ENCODE measurements at places on chromosomes 6 and 20.
A peak's percentile ranks its signal among the peaks of the same experiment; 100 is the strongest.

GRCh38 chr6:79808921-79809320 lies 138.4 kb downstream of the ELOVL4 start:
- DNase-seq: no peak

- no peak for DNase-seq
Observed at GRCh38 chr6:43171707-43172103, 636 bp downstream of the SRF start.

- DNase-seq: no peak
Observed at GRCh38 chr6:5250911-5251310, 9.8 kb downstream of the LYRM4 start.

DNA sequence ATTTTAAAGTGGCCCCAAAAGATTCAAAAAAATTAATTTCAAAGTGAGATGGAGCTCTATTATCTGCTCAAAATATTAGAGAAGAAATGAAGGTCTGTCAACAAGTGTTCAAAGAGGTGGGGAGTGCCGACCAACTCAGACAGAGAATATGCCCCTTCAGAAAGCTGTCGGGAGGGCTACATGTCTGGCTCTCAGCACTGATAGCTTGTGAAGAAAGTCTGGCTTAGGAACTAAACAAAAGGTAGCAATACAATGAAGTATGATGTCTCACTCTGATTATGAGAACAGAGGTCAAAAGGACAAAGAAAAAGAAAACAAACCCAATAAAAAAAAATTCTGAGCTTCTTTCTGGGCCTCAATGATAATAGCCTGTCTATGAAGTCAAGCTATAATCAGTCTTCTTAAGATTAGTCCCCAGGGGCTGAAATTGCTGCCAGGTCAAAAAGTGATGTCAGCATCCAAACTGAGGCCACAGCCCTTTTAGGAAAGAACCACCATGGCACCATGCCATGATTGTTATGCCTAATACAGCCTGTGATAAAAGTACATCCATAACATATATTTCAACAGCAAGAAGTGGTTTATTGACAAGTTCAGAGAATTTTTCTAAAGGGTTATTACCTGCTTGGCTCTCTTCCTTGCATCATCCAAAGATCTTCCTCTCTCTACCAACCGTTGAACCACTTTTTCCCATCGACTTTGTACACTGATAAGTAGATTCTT lies 150.9 kb downstream of the DST start:
- DNase-seq: no peak

GRCh38 chr6:70797625-70798024 lies 129.9 kb downstream of the SMAP1 start:
- DNase-seq: no peak

DNA sequence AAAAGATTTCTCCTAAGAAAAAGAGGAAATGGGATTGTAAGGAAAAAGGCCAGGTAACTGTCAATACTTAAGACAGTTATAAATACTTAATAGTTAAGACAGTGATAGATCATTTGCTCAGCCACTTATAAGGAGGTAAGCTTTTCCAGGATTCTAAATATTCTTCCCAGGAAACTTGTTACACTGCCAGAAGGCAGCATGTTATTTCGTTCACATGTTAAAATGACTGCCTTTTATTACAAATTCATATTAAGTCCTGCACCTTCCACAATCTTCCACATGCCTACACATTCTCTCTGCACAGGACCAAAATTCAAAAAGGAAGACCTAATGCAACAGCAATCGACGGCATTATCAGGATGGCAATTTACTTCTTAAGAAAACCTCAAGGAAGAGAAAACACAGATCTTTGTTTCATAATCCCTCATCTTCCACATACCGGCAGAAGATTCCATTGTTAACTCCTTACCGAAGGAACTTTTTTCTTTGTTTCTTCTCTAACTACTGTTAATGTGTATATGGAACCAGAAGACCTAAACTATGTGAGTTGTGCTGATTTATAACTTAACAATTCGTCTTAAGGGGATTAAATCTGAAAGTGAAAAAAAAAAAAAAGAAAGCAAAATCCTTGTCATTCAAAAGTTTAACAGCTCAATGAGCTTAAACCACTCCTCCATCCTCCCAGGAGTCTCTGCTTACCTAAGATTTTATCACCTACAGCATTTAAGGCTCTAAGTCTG lies 799 bp downstream of the TAAR2 start:
- no peak for DNase-seq

GRCh38 chr20:47720636-47721427 lies 64.4 kb downstream of the SULF2 start:
- peak; percentile 73 for DNase-seq

GRCh38 chr6:159434410-159434809 lies 258.6 kb downstream of the SOD2 start:
- no peak for DNase-seq

DNA sequence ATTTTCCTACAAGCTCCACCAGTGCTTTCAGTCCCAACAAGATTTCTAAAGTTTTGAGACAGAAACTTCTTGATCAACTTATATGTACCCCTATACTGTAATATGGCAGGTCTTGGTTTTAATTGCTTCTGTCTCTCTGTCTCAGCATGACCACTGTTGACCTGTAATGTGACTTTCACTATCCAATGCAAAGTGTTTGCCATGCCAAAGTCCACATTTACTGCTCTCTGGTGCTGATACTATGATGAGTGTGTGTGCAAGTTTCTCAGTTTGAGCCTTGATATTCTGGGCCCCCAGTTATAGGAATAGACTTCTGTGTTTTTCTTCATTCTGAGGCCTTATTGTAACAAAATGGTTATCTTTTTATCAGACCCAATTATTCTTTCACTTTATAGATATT lies 45.8 kb downstream of the OR2J2 start:
- DNase-seq: no peak

DNA sequence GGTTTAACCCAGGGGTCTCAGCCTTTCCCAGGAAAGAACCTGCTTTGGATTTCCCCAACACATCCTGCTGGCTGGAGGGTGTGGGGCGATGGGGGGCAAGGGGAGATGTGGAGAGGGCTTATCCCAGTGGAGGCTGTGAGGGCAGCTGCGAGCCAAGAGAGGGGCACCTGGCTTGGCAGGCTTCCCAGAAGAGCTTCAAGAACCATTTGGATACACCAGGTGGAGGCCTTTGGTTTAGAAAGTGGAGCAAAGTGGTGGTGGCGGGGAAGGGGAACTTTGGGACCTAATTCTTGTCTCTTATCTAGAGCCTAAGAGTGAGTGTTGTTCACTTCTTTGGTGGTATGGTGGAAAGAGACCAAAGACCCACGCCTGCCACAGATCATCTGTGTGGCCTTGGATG lies 12.4 kb downstream of the CD40 start:
- DNase-seq: no peak

DNA sequence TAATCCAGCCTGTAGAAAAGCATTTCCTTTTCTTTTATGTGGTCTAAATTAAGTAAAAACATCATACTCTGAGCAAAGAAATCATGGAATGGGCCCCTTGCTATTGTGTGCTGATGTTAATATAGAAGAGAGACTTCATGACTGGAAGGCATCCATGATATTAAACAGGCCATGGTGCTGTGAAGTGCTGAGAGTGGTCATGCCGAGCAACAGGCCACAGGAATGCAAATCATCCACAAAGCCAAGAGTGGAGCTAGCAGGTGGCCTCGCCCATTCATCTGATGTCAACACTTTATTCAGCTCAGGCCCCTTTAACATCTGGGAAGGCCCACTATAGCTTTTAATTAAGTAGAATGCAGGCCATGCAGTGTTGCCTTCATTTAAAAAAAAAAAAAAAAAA lies 115.2 kb upstream of the HMGCLL1 start:
- no peak for DNase-seq

DNA sequence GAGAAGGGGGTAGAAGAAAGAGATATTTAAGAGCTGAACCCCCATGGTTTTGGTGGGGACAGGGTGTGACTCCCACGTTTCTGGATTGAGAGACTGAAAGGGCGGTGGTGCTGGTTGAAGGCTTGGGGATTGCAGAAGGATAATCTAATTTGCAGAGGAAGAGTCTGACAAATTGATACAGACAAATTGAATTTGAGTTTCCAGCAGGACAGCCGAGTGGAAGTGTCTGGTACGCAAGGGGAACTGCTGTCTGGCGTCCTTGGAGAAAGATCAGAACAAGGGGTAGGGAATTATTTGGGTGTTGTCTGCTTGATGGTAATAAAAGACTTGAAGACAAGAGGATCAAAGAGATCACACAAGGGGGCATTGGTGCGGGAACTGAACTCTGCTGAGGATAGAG lies 40.5 kb upstream of the MDGA1 start:
- no peak for DNase-seq

DNA sequence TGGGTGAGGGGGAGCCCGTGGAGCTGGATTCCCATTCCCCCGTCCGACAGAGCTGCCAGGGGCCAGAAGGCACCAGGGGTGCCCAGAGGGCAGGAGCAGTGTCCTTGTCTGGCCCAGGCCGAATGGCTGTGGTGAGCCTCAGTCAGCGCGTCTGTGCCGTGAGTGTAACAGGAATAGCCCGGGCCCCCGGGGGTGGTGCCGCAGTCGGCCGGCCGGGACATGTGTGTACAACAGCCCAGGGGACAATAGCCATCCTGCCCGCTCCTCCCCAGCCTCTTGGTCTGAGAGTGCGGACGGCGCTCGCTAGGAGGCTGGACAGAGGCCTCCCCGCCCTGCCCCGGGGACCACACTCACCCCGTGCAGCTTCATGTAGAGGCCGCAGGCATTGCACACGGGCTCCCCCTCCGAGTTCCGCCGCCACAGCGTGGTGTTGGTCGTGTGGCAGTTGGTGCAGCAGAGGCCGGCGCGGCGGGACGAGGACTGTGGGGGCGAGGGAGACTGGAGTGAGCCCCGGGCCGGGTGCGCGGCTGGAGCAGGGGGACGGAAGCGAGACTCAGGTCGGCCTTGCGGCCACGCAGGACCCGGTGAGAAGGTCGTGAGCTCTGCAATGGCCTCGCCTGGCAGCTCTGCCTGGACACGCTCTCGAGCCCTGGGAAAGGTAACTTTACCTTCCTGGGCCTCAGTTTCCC lies 9.6 kb downstream of the GATA5 start:
- no peak for DNase-seq

- peak; percentile 55 for DNase-seq
Observed at GRCh38 chr20:34570859-34571306, 12.4 kb downstream of the MAP1LC3A start.

DNA sequence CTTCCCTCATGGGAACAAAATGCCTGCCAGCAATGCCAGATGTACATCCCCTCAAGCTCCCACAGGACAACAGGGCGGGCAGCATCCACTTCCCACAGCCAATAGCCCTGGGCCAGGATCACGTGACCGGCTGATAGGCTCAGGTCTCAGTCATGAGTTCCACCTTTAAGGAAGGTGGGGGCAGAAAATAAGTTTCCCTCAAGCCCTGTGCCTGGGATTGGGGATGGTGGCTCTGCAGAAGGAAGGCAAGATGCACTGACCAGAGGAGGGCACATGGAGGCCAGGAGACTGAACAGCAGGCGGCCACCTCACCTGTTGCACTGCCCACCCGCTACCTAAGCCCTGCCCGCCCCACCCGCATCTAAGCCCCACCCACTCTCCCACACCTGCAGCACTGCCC lies 149.1 kb downstream of the BMP7 start:
- DNase-seq: no peak

DNA sequence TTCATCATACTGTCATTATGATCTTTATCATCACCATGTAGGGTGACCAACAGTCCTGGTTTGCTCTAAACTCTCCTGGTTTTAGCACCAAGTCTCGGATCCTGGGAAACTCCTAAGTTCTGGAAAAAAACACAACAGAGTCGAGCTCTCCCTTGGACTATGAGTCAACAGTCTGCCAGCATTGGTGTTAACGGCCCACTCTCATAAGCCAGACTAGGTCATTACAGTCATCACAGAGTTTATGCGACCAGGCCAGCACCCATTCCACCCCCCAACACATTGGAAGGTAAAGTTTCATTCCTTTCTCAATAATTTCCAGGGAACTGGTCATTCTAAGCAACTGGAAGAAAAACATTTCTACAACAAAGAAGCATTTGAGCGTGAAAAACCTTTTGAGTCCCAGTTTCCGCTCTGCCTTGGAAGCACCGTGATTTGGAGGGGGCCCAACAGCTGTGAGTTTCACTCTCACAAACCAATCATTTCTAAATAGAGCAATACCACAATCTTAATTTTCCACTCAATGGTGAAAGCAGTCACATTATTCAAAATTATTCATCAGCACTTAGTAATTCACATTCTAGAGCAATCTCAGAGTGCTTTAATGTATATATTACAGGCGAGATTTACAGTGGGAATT lies 445.0 kb downstream of the CDH26 start:
- DNase-seq: no peak

- no peak for DNase-seq
Observed at GRCh38 chr20:58003525-58003924, 224.9 kb downstream of the ANKRD60 start.

DNA sequence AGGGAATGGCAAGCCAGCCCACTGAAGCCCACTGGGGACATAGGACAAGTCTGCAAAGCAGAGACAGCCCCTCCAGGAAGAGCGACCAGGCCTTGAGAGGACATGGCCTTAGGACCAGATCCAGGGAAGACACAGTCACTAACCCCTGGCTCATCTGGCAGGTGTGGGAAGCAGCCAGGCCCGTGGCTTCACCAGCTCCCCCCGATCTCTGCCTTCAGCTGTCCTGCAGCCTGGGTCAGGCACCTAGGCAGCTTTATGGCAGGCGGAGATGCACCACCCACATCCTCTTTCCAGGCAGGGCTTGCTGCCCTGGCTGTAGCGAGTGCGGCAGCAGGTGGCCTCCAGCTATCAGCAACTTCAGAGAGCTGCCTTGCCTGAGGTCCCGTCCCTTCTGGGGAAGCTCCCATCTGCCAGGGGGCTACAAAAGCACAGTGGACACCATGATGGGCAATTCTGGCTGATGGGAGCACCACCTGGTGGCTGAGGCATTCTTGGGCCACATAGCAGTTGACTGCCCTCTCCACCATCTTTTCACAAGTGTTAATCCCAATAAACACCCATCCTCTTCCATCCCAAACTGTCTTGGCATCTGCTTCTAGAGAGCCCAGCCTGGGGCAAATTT lies 85.8 kb downstream of the DZANK1 start:
- no peak for DNase-seq

DNA sequence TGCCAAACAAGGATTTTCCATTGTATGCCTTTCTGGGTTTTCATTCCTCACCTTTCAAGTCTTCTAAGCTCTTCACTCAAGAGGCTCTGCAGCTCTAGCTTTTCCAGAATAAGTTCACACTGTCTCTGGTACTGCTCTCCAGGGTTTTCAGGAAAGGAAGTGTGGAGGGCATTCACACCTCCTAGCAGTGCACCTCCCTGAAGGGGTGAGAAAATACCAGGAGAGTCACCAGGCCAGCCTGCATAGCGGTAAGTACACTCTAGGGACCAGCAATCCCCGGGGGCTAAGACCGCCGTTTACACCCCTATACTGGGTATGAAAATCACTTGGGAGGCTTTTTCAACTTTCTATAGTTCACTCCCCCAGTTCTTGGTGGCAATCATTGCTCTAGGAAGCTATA lies 67.9 kb upstream of the ASF1A start:
- no peak for DNase-seq

DNA sequence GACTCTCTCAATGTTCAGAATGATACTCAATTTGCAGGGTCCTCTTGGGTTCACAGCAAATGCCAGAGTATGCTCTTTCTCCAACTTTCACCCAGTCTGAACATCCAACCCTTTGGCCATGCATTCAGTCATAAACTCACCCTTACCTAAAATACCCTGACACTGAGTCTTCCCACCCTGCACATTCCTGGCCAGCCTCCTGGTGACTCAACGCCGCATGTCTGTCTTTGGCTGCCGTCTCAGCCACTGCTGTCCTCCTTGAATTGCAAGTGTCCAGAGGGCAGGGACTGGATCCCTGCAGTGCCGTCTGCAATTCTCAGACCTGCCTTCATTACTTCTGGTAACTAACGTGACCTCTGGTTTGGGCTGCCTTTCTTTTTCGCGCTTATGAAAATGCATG lies 593.4 kb downstream of the QKI start:
- DNase-seq: no peak

Data from AG04449 (cell line).